SK-MEL-5 (cell line): ENCODE measurements at places on chromosomes 6 and 20.

DNA sequence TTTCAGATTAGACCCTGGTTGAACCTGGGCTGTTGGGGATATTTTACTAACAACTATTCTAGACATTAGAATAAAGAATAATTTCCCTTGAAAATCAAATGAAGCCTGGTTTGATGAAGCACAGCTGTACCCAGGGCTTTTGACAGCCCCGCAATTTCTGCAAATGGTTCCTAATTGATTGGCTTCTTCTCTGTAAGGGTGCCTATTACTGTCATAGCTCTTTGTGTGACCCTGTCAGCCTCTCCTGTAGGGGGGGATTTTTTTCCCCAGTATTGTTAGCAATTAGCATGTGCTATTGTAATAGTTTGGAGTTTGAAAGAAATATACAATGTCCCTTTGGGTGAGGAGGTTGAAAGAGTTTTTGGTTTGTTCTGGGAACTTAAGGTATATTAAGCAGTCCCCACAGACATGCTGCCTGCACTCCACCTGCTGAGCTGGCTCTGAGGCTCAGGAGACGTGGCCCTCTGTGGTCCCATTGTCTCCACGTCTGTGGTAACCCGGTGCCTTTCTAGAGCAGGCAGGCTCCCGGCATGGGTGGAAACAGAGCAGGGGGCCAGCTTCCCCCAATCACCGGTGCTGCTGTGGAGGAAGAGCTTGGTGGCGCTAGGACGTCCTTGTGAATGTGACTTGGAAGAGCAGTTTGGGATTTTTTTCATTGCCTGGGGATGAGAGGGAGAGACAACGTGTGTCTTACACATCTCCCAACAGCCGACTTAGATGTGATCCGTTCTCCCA, 47.3 kb upstream of the CLDN20 start:
- no peak for DNase-seq

DNA sequence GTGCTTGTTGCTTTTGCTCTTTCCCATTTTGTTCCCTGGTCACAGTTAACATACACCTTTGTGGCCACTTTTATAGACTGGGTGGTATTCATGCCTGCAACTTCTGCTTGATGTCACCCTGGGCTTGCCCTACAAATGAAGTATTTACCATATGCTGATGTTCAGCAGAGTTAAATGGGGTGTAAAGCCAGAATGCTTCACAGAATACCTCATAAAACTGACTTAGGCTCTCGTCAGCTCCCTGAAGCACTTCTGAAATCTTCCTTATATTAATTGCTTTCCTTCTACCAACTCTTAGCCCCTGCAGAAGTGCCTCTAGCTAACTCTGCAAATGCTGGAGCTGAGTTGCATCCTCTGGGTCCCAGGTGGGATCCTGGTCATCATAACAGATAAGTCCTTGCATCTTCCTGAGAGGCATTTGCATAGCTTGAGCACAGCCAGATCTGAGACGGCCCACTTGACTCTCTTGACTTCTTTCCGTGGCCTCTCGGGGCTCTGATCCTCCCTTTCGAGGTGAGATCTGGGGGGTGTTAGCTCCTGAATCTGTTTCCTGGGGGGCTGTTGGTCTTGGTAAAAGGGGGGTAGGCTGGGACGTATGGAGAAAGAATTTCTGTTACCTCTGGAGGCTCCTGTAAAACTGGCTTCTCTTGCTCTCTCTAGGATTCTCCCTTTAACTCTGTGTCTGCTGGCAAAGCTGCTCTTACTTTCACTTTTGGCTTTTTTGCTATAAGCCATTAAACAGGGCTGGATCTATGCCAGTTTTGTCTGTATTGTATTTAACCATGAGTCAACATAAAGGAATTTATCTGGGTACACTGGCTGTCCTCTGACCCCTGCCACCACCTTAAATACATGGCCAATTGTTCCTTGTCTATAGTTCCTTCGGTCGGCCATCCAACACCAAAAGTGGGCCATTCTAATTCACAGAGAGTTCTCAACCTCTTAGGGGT, 223.0 kb upstream of the SYNCRIP start:
- peak; percentile 4 for DNase-seq

- no peak for DNase-seq
These were observed 2.7 kb downstream of the ITCH start for GRCh38 chr20:34365765-34366213.

DNA sequence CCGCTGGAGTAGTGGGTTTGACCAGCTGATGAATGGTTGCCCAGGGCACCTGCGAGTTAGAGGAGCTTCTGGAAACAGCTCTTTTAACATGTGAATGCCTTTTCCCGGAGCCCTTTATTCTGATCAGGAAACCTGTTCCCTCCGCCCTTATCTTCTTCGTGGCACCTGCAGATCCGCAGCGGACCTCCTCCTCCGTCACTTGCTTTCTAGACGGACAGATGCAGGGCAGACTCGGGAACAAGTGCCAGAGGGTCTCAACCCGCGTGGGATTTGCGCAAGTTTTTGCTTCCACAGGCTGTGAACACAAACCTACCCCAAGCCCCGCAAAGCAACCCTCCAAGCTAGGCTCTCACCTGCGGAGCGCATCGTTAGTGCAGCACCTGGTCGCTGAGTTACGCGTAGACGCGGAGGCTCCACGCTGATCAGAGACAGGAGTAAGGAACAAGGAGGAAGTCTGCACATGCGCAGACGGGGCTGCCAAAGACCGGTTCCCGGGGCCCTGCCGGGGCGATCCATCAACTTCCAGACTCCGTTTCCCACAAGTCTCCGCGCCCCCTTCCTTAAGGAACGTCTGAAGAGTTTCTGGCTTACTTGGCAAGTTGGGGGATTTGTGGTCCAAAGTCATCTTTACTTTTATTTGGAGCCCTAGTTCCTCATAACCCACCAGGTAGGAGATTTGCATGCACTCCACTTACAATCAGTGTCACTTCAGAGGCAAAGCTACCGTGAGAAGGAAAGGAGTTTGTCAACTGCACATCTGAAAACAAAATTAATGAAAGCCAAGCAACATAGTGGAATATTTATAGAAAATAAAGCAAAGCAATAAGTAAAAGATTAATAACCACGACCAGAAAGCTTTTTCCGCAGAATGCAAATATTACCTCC, 52.7 kb upstream of the ELMO2 start:
- DNase-seq, result peak; percentile 15

DNA sequence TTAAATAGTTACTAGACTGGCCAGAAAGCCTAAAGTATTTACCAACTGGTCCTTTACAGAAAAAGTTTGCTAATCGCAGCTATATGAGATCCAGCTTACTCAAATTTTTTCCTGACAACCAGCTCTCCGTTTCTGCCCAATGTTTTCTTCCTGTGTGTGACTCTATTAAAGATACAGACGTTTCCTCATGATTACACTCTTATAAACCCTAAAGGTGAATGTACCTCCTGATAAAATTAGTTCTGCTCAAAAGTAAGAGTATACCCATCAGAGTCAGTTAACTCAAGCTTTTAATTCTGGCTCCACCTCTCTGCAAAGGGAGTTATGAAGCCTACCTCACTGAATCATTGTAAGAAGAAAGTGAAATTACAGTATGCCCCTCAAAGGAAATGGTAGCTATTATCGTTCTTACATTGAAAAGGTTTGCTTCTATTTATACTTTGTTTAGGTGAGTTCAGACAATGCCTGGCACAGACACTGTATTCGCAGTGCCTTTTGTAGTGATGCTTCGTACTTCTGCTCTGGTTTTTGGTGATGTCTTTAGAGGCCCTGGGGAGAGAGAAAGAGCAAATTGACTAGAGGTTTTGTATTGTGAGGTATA, 10.2 kb upstream of the MROH8 start:
- no peak for DNase-seq

GRCh38 chr6:44038543-44039065, 88.6 kb downstream of the MRPL14 start:
- DNase-seq, result no peak

DNA sequence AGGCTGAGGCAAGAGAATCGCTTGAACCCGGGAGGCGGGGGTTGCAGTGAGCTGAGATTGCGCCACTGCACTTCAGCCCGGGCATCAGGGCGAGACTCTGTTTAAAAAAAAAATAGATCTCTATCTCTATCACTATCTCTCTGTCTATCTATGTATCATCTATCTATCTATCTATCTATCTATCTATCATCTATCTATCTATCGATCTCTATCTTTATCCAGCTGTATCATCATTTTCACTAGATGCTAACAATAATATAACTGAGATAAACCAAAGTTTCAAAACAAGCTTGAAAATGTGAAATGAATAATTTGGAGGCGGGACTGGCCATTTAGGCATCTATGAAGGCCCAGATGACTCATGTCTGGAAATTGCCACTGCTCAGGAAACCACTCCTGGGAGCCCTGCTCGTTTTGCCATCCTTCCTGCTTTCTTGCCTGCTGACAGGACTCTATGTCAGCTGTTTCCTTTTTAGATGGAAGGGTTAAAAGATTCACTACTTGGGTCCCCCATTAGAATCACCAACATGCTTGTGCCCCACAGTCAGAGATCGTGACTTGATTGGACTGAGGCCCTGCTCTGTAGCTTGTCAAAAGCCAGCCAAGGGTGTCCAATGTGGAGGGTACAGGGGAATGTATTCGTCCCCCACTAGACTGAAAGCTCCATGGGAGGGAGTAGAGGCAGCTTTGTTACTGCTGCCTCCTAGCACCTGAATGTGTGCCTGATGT, 61.7 kb downstream of the UTRN start:
- no peak for DNase-seq

GRCh38 chr6:164258421-164258820, 843.9 kb downstream of the QKI start:
- DNase-seq, result no peak

DNA sequence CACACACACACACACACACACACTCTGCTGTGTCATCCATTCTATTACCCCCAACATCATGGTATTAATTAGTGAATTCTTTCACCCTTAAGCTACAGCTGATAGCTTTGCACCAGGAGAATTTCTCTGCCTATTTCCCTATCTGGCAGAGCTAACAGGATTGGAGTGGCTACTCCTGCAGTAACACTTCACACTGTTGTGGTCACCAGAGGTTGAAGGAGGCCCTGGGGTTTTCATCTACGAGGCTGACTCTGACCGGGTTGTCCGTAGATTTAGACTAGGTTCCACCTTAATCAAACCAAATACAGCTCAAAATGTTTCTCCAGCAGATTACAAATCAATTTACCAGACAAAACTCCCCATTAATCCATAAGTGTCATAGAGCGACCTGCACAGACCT, 69.2 kb upstream of the RIPOR2 start:
- no peak for DNase-seq

GRCh38 chr6:43311666-43312065, 3.0 kb upstream of the CRIP3 start:
- DNase-seq, result no peak

- DNase-seq, result peak; percentile 85
These were observed 13.8 kb upstream of the TLDC2 start for GRCh38 chr20:36861875-36862801.

- DNase-seq, result no peak
These were observed 223.3 kb upstream of the HEY2 start for GRCh38 chr6:125526007-125526720.

DNA sequence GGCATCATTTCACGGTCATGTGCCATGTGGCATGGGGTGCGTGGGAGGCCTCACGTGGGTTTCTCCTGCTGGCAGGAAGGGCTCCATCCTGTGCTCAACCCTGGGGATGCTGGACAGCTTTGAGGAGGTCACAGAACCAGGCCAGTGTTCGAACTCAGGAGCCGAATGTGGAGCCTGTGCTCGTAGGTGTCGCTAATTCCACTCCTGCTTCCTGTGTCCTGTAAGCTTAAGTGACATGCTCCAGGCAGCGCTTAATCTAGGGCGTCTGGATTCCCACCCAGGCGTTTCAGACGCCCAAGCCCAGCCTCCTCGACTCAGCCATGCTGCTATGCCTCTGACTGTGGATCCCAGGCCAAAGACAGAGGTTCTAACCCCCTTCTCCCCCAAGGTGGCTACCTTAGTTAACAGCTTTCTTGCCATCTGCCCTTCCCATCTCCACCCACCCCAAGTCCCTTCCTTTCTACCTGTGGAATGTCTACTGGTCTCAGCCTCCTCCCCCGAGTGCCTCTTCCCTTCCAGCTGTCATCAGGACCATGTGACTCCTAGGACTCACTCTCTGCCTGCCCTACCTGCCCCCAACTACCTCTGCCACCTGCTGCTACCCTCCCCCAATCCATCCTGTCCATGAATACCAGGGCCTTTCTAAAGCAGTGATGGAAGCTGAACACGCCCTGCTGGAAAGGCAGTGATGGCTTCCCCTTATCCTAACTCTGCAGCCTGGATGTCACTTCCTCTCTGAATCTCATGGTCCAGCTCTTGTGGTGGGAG, 255.1 kb downstream of the CDH26 start:
- no peak for DNase-seq
